ENCODE measurements at places on chromosomes 6 and 20. TPM values are rescaled to one million over a fixed set of nuclear protein-coding genes. Genes with fewer than 3 reads are reported as not detected.

The TMC2 gene
- not detected for total RNA-seq

The COL20A1 gene
- total RNA-seq: not detected

The CAP2 gene
- 6.5 TPM for total RNA-seq

The DDO gene
- total RNA-seq: 2.3 TPM

The BMP2 gene
- 10.6 TPM for total RNA-seq

The HCK gene
- not detected for total RNA-seq

The SLC22A16 gene
- not detected for total RNA-seq

The NTSR1 gene
- 8.0 TPM for total RNA-seq

The MAP7 gene
- 0.49 TPM for total RNA-seq

The TCFL5 gene
- total RNA-seq: 27.9 TPM

The HLA-DRA gene
- 0.45 TPM for total RNA-seq

The HM13 gene
- total RNA-seq: 47.6 TPM

The LTB gene
- not detected for total RNA-seq
